ENCODE measurements at places on chromosomes 7 and 10.

DNA sequence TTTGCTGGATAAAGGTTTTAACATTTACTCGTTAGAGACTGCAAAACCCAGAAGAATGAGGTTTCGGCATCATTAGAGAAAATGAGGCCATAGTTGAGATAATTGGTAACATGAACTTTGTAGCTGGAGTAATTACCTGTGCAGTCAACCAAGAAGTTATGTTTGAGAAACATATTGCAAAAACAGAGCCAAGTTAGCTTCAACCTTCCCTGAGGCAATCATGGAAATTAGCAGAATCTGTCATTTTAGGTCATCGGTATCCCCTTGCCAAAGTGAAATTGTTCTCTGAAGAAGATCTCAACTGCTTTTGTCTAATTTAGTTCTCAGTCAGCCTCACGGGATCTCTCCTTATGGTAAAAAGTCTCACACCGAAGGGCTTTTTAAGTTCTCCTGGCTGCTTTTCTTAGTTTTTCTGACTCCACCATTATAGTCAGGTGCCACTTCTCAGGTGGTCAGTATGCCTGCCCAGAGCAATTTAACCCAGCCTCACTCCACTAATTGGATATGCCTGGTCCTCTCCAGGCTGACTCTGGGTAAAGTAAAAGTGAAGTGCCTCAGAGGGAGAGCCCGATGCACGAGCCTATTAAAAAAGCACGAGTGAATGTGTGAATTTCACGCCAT is 52.5 kb downstream of the NRCAM start:
- DNase-seq = no peak

- no peak for DNase-seq
Measured at GRCh38 chr7:105690325-105690945, 109.1 kb upstream of the EFCAB10 start.

- no peak for DNase-seq
Measured at GRCh38 chr10:76946270-76946669, 691.3 kb downstream of the KCNMA1 start.

DNA sequence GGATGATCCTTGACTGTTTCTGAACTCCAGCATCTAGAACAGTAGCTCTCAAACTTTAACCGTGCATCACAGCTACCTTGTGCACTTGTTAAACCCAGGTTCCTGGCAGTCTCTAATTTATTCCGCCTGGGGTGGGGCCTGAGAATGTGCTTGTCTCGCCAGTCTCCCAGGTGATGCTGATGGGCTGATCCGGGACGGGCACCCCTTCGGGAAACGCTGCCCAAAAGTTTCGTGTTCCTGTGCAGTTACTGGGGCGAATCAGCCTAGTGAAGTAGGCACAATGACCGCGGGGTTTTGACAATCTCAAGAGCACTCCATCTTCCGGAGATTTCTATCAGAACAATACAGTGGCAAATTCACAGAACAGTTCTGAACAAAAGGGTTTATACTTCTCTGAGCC is 29.9 kb downstream of the ADCYAP1R1 start:
- no peak for DNase-seq

DNA sequence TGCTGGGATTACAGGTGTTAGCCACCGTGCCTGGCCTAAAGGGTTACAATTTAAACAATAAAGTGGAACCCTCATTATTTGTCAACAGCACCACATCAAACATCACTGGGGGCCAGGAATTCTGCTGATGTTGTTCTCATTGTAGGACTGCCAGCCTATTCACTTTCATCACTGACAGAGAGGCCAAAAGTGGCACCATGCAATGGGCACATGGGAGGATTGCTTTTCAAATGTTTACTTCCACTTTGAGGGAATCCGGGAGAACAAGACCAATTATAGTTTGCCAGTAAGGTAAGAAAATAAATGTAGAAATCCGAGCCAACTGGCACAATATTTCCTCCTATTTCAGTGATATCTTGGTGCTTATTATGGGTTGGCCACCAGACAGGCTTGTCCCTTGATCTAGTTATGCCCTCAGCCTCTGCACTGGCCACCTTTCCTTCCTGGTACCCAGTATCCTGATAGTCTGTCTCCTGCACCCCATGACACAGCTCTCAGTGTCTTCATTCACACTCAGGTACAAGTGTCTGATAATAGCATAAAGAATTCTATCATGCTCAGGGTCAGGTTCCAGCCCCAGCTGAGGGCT is 82.6 kb downstream of the ANLN start:
- no peak for DNase-seq

GRCh38 chr7:99461221-99461620 is 4.7 kb downstream of the ATP5MF start:
- DNase-seq = no peak

GRCh38 chr10:11535346-11535959 is 76.0 kb downstream of the USP6NL start:
- DNase-seq = no peak

DNA sequence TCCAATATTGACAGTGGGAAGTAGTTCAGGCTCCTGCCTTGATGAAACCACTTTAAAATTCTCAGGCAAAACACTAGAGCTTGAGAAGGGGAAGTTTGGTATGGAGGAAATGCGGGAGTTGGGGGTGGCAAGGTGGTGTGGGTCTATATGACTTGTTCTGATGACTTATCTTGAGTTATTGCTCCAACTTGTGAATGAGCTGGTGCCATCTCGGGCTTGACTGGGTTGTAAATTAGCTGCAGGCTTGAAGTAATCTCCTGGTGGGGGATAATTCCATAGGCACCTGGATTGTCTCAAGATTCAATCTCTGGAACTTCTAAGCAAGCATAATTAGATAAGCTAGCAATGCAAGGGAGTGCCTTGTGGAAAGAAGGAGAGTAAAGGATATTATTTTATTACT is 29.0 kb downstream of the MRPL32 start:
- no peak for DNase-seq

GRCh38 chr10:13099144-13099665 is 758 bp upstream of the OPTN start:
- peak; percentile 31 for DNase-seq

- no peak for DNase-seq
Measured at GRCh38 chr10:11209830-11210181, 192.1 kb downstream of the CELF2 start.

DNA sequence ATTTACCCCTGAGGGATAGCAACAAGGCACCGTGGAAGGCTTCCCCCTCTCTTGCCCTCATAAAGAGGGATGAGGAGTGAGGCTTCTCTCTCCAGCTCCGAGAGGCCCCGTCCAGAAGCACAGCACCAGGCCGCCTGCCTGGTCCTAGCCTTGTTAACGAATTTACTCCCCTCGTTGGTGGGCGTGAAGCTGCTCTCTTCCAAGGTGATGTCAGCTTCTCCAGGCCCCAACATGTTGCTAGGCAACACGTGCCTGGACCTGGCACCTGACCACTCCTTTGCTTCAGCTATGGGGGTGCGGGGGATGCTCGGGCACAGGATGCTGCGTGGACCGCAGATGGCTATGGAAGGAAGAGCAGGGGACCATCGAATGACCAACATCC is 135.2 kb upstream of the MGMT start:
- no peak for DNase-seq

- DNase-seq = no peak
Measured at GRCh38 chr10:78254013-78254412, 220.3 kb downstream of the RPS24 start.

DNA sequence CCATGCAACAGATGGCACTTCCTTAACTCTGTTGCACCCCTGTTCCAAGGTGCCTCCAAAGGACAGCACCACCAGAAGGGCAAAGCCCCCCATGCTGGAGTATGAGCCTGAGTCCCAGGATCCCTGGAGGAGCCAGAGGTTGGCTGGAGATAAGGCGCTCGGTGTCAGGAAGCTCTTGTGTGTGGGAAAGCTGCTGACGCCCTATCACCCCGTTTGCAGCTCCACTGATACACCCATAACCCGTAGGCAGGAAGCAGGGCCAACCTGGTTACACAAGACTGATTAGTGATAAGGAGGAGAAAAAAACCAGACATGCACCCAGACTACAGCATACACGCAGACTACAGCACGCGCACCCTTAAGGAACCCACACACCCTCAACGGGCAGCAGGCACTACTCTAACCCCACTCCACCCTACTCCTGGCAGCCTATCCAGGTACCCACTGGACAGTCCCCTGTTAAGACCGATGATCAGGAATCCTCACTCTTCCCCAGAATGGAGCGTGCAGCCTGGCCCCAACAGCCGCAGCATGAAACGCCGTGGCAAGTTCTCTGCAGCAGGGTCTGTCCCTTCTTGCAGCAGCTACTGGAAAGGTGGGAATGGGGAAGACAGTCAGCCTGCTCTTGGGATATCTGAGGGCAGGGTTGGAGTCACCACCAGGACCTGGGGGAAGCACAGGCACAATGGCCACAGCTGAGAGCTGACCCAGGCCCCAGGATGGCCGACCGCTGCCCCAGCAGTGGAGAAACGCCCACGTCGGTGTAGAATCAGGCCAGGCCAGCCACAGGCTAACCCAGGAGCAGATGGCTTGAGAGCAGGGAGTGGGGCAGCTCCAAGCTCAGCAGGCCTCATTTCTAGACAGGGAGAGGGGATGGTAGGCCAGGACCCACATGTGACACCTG is 38.3 kb upstream of the TUBB8 start:
- DNase-seq = no peak

DNA sequence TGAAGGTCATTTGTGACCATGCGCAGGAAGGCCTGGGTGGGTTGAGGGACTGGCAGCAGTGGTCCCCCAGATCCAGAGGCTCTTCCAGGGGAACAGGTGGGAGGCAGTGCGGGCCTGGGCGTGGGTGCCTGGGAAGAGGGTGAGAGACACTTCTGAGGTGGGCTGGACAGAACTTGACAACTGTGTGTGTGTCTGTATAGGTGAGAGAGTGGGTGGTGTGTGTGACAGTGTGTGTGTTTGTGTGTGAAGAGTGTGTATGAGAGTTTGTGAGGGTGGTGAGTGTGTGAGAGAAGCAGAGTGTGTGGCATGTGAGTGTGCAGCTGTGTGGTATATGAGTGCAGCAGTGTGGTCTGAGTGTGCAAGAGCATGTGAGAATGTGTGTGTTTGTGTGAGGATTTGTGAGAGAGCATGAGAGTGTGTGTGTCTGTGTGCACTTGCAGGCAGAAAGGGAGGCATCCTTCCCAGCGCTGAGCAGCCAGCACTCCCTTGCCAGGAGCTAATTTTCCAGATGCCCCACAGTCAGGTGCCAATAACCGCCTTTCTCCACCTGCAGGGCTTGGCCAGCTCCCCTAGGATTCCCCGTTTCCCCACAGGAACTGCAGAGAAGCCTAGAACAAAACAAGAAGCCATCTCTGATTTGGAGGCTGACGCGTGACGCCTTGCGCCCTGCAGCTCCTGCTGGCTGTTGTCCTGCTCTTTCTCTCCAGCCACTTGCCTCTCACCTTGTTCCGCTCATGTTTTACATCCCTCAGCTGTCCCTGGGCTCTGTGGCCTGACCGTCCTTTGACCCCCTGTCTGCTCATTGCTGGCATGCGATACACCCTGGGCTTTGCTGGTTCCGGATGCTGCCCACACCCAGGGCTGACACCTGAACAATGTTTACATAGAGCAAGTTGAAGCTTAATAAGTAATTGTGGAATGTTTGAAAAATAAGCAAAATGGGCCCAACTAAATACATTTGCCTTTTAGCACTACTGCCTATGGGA is 88.0 kb downstream of the TMEM178B start:
- no peak for DNase-seq

DNA sequence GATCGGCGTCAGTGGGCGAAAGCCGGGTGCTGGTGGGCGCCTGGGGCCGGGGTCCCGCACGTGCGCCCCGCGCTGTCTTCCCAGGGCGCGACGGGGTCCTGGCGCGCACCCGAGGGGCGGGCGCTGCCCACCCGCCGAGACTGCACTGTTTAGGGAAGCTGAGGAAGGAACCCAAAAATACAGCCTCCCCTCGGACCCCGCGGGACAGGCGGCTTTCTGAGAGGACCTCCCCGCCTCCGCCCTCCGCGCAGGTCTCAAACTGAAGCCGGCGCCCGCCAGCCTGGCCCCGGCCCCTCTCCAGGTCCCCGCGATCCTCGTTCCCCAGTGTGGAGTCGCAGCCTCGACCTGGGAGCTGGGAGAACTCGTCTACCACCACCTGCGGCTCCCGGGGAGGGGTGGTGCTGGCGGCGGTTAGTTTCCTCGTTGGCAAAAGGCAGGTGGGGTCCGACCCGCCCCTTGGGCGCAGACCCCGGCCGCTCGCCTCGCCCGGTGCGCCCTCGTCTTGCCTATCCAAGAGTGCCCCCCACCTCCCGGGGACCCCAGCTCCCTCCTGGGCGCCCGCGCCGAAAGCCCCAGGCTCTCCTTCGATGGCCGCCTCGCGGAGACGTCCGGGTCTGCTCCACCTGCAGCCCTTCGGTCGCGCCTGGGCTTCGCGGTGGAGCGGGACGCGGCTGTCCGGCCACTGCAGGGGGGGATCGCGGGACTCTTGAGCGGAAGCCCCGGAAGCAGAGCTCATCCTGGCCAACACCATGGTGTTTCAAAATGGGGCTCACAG is 1.1 kb downstream of the EGFR start:
- no peak for DNase-seq

GRCh38 chr10:11874568-11875493 is 51.7 kb downstream of the PROSER2 start:
- DNase-seq = no peak

GRCh38 chr7:92563345-92563744 is 26.8 kb downstream of the FAM133B start:
- no peak for DNase-seq

DNA sequence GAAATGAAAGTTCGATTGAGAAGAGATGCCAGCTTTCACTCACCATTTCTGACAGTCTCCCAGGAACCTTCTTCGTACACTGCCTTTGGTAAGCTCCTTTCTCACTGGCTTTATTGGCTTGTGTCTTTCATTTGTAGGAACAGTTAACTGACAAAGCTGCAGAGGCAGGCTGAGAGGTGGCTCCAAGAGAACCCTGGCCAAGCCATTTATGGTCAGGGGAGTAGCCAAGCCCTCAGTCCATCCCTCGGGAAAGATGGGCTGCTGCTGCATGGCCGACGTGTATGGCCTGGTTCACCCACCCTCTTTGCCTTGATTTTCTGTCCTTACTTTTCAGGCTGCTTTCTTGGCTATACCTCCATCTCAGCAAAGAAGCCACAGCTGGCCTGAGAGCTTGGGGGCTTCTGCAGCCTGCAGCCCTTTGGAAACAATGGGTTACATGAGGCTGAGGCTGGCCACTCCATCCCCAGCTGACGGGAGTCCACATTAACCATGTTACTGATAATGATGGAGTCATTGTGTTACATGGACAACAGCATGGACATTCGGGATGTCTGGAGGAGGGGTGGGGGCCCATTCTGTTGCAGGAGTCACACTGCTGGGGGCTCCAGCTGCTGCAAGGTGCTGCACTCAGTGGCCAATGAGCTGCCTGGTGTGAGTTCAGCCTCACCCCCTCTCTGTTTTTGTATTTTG is at the start of gene OPALIN:
Gene OPALIN (minus strand): TSS at position 152 of the 690 bp plus-strand sequence. CDS start 106 bp downstream, at position 46.
- DNase-seq = no peak

- DNase-seq = no peak
Measured at GRCh38 chr7:4800487-4800886, 25.1 kb downstream of the AP5Z1 start.
